ENCODE measurements at places on chromosomes 5 and 9. TPM values are rescaled to one million over a fixed set of nuclear protein-coding genes. Genes with fewer than 3 reads are reported as not detected.
A peak's percentile ranks its signal among the peaks of the same experiment; 100 is the strongest.

DNA sequence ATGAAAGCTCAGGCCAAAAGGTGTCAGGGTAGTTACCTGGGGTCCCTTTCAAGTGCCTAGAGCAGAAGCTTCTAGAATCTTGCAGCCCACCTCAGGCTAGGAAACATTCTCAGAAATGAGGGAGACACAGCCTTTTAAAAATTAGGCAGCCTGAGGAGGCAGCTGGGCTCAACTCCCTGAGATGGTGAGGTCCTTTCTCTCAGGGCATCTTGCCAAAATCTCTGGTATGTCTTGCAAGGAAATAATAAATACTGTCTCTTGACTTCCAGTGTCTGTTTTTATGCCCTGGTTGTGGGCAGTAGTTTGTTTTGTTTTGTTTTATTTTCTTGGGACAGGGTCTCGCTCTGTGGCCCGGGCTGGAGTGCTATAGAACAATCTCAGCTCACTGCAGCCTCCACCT lies 100.9 kb upstream of the APC start:
- no peak for DNase-seq

GRCh38 chr5:151257731-151258181 lies 4.8 kb downstream of the GM2A start:
- DNase-seq = peak; percentile 25

GRCh38 chr9:16825971-16826625 lies 44.4 kb downstream of the BNC2 start:
- peak; percentile 98 for DNase-seq

- no peak for DNase-seq
These were observed 131.6 kb upstream of the RASA1 start for GRCh38 chr5:87136096-87136495.

DNA sequence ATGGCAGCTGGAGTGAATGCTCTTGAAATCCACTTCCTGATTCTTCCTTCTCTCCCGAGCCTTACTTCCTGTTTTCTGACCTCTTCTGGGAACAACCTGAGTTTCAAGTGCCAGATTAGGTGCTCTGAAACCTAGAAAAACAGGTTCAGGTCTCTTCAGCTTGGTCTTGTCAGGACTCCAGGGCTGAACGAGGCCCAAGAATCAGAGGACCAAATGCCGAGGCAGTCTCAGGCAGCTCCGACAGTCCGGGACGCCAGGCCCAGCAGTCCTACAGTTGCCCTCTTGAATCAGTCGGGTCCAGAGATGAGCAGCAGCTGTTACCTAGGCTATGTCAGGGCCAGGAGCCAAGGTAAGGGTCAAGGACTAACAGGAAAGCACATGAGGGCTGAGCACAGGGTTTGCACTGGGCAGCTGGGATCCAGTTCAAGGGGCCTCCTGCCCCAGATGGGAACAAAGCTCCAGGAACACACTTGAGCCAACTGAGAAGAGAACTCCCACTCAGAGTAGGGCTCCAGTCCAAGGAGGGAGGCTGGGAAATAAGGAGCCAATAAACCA lies 38.3 kb upstream of the ADRA1B start:
- no peak for DNase-seq

DNA sequence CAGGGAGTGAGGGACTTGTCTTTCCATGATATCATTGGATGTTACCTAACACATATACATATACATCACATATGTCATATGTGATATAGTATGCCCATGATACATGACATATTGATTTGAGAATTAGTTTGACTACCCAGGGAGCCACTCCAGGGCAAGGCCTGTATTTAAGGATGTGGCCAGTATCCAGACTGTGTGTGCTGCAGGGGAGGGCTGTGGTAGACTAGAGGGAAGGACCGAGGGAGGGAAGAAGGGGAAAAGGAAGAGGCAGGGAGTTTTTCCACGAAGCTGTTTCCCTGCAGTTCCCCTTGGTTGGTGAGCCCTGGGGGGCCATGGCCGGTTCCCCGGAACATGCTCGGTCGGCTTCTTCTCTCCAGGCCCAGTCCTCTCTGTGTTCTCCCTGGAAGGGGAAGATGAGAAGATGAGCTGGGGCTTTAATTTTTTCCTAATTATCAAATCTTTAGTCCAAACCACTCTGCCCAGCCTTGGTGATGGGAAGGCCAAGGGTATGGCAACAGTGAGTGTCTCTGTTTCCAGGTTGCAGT lies 48.7 kb downstream of the NSUN2 start:
- no peak for DNase-seq

GRCh38 chr5:159525117-159525516 lies 194.8 kb upstream of the IL12B start:
- no peak for DNase-seq

DNA sequence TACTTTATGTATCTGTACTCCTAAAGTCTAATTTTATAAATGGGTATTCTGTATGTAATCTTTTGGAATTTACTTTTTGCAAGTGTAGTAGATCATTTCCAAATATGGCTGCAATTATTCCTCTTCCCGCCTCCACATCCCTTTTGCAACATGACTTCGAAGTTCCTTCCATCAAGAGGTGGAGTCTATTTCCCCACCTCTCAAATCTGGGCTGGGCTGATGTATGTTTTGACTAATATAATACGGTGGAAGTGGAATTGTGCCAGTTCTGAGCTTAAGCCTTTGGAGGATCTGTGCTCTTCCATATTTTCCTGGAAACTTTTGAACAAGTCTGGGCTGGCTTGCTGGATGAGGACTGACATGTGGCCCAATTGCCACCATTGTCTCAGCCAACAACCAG lies 155.9 kb downstream of the FGF18 start:
- DNase-seq = no peak

DNA sequence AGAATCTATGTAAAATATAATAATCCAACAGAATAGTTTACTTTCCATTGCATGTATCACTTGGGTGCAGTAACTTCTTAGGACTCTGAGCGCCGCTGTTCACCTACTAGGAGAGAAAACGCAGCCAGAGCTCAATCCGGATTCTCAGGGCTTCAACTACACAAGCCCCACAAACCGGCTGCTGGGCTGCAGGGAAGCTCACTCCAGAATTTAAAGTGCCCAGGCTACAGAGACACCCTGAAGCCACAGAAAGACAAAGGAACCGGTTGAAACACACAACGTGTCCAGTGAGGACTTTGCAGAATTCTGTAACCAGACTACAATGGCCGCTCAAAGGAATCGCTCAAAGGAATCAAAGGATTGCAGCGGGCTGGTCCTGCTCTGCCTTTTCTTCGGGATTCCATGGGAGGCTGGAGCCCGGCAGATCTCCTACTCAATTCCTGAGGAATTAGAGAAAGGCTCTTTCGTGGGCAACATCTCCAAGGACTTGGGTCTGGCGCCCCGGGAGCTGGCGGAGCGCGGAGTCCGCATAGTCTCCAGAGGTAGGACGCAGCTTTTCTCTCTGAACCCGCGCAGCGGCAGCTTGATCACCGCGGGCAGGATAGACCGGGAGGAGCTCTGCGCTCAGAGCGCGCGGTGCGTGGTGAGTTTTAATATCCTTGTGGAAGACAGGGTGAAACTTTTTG lies at the start of gene PCDHGA10:
Gene PCDHGA10 (plus strand): TSS at position 134 of the 686 bp plus-strand sequence. CDS start 189 bp downstream, at position 323.
- peak; percentile 83 for DNase-seq

DNA sequence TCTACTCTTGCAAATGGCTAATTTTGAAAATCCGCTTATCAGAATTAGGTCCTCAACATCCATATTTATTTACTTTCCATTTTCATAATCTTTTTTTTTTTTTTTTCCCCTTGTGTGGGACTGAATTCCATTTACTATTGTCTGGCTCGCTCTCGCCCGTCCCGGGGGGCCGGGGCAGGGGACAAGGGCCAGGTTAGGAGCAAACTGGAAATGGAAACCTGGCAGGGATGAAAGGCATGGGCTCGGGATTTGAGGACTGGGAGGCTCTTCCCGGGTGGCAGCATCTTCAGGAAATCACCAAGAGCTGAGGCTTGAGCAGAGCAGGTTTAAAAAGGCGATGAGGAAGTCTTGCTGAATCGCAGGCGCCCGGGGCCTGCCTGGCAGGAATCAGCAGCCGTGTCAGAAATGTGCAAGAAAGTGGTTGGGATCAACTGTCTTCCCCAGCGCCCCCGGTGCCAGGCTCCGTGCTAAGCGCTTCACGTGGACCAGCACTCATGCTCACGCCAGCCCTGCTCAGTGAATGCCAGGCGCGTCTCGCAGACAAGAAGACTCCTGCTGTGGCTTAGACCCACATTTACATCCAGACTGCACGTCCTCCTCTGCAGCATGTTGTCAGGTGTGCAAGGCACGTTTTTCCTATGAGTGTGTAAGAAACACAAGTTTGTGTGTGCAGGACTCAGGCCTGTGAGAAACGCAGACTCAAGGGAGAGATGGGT lies 66.3 kb upstream of the UNC5A start:
- no peak for DNase-seq

- peak; percentile 23 for DNase-seq
These were observed 77.5 kb downstream of the PSD2 start for GRCh38 chr5:139872851-139873794.

GRCh38 chr9:111992523-111992922 lies 95.9 kb downstream of the UGCG start:
- DNase-seq = peak; percentile 49

ARHGEF28 gene
- 40.2 TPM for total RNA-seq

GOLGA2 gene
- total RNA-seq = 116 TPM

SLC36A3 gene
- total RNA-seq = not detected

MPDZ gene
- total RNA-seq = 46.4 TPM

PCDHB3 gene
- 0.43 TPM for total RNA-seq

SHLD3 gene
- 5.2 TPM for total RNA-seq

ATOSB gene
- 21.3 TPM for total RNA-seq
